ENCODE measurements at places on chromosomes 11 and 22.
A peak's percentile ranks its signal among the peaks of the same experiment; 100 is the strongest.

- DNase-seq = no peak
These were observed 62.5 kb downstream of the KCNQ1 start for GRCh38 chr11:2507212-2507901.

- no peak for DNase-seq
These were observed 3.6 kb upstream of the HSD17B12 start for GRCh38 chr11:43676933-43677332.

DNA sequence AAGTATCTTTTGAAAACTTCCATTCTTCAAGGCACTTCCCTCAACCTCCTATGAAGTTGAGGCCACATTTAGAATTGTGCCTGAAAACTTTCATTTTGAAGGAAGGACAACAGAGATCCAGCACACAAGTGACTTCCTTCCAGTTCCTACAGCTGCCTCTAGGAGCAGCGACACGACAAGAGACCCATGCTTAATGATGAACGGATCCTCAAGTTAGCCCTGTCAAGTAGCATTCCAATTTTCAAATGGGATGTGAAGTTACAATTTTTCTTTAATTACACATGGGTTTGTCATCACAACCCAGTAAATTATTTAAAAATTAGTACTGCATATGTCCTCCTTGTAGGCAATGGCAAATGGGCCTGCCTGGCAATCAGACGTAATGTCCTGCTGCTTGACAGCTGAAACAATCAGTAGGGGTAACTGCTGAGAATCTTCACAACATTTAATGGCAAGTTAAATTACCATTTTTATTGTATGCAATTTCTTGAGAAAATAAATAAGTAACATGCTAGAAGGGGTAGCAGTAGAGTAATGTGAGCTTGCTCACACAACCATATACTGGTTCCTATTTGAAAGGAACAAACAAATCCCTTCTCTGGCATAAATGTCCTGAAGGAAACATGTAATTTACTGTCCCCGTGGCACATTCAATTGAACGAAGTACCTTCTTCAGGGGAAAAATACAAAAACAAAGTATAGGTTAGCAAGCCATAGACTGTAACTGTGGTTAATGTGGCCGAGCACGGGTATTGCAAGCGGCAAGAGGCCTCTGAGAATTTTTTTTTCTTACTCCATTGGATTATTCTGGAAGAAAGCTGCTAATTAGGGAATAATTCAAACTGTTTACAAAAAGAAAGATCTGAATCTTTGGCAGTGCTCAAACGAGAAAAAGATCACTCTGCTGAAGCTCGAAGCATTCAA, 288.3 kb downstream of the CADM1 start:
- no peak for DNase-seq

DNA sequence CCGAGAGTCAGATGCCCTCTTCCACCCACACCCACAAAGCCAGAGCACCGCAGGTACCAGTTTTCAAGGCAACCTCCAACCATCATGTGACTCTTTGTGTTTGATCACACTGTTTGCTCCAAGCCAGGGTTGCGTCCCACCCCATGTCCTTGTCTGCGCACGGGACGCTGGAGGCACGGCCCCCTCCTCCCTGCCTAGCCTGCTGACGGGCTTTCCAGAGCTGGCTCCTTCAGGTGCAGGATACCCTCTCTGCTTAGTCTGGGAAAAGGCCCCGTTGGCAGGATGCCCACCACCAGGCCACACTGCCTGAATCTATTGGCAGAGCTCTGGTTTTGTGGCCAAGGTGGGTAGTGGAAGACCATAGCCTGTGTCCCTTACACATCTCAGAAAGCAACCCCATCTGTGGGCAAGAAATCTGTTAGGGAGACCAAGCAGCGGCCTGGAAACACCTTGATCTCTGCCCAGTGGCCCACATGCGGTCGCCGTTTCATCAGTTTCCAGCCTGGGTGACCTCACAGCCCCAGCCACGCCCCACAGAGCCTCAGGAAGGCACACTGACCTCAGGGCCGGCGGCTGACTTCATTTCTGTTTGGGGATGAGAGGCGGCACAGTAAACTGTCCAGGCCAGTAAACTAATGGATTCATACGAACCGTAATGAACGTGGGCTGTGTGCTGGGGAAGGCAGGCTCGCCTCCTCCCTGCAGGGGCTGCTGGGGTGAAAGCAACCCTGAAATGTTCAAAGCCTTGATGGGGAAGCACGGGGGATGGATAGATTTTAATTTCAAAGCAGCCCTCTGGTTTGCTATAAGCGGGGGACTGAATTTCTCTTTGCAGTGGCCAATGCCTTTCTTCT, 25.8 kb downstream of the CDPF1 start:
- DNase-seq = no peak

DNA sequence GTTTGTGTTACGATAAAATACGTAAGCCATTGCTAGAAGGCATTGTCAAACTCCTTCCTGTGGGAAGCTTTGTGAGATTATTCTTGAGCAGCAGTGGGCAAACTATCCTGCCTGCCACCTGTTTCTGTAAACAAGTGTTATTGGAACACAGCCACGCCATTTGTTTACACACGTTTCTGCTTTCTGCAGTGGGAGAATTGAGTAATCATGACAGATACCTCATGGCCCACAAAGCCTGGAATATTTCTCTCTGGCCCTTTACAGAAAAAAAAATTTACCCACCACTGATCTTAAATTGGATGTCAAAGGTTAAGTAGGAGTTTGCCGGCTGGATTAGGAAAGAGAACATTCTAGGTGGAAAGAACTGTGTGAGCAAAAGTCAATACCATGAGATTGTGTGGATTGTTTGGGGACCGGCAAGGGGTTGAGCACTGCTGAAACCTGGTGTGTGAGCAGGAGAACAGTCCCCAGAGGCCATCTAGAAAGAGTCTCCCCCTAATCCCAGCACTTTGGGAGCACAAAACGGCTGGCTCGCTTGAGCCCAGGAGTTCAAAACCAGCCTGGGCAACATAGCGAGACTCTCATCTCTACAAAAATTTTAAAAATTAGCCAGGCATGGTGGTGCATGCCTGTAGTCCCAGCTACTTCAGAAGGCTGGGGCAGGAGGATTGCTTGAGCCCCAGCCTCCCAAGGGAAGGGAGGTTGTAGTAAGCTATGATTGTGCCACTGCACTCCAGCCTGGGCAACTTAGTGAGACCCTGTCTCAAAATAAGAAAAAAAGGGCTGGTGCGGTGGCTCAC, 6.0 kb upstream of the PLA2G6 start:
- no peak for DNase-seq

DNA sequence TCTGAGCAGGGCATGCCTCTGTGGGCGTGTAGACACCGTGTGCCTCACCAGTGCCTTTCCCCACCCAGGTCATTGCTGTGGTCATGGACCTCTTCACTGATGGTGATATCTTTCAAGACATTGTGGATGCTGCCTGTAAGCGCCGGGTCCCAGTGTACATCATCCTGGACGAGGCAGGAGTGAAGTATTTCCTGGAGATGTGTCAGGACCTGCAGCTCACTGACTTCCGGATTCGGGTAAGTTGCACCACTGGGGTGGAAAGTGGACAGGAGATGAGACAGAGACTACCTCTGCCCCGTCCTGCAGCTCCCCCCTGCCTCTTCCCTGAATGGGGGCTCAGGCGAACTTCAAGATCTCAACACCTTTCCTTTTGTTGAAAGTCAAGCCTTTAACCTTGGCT, 24.3 kb downstream of the FAM83F start:
- DNase-seq = no peak

- DNase-seq = no peak
These were observed 11.4 kb downstream of the ZFTA start for GRCh38 chr11:63756919-63757761.

GRCh38 chr22:42324990-42325710, 54.7 kb upstream of the TCF20 start:
- DNase-seq = no peak

DNA sequence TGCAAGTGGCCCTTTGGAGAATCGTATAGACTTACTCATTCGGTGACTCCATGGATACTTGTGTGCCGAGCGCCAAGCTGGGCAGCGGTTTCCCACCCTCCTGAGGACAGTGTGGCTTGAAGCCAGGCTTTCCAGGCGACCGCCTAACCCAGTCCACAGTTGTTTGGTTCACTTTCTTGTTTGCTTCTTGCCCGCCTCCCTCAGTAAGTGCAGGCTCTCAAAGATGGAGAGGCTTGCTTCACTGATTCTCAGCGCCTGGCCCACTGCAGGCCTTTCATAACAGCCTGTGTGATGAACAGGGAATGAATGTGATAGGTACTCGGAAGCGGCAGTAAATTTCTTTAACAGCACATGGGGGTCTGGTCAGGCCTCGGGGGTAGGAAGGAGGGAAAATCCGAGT, 11.2 kb upstream of the MDK start:
- DNase-seq = no peak

- no peak for DNase-seq
These were observed 891.3 kb downstream of the BRD1 start for GRCh38 chr22:48936391-48936790.

GRCh38 chr11:128497061-128497775, 90.1 kb downstream of the ETS1 start:
- DNase-seq = peak; percentile 83

DNA sequence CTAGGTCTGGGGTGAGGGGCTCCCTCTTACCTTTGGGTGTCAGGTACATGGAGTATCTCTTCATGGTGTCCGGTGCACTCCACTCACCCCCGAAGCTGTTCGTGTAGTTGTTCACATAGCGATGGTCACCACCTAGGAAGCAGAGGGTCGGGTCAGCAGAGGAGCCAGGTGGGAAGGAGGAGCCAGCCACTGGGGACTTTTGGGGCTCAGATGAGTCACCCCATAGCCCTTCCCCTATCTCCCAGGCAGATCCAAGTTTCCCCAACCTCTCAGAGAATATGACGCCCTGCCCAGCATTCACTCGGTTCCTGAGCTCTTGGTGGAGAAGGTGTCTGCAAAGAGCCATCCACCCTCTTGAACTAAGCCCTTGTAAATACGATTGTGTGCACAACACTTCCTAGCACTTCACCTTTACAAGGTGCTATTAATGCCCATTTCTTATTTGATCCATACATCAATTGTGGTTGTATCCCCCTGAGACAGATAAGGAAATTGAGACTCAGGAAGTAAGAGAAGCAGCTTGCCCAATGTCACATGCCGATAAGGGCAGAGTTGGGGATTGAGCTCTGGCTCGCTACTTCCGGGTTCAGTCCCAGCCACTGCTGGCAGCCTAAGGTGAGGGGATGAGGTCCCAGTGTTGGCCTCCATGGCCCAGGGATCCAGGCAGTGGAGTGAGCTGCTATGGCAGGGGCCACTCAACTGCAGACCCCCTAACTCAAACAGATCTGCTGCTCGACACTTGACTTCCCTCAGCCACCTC, 14.8 kb downstream of the TRIM29 start:
- no peak for DNase-seq

- no peak for DNase-seq
These were observed 744.6 kb downstream of the FAM181B start for GRCh38 chr11:81989093-81989492.

- DNase-seq = no peak
These were observed 101.1 kb upstream of the FAT3 start for GRCh38 chr11:92123540-92123939.

DNA sequence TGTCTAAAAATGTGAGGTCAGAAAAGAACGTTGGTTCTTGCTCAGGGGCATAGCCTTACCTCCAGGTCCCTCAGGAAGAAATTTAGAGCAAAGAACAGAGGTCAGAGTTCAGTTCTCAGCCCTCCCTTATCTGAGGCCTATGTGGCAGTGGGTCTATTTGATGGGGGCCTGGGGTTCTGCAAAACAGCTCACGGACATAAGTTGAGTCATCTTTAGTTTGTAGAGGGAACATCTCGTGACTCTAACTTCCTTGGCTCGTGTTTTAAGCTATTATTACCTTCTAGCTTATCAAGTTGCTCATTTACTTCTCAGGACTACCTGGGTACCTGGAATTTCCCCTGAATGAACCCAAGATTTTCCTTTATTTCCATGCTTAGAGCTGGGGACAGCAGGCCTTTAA, 91.3 kb upstream of the AMOTL1 start:
- DNase-seq = no peak

GRCh38 chr22:38239101-38239761, 33.6 kb downstream of the TMEM184B start:
- DNase-seq = no peak

Measured in HCT116 (cell line).